ENCODE measurements at places on chromosomes 3 and 15. TPM values are rescaled to one million over a fixed set of nuclear protein-coding genes. Genes with fewer than 3 reads are reported as not detected.

- DNase-seq: no peak
Measured at GRCh38 chr15:78171864-78172472, 22.8 kb downstream of the IDH3A start.

Gene C3orf22
- total RNA-seq: not detected

DNA sequence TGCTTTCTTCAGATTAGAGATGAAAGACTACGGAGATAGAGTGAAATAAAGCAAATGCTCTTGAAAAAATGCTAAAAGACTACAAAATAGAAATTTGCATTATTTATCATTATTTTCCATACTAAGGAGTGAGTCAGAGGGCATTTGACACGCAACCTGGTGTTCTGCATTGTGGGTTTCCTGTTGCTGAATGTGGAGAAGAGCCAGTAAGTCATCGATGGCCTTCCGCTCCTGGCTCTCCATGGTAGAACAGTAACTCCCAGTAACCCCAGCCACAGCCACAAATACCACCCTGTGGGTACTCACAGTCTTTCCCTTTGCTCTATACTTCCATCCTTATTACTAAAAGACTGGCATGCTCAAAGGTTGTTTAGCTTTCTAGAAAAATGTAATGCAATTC is 61.5 kb downstream of the CGGBP1 start:
- DNase-seq: no peak

DNA sequence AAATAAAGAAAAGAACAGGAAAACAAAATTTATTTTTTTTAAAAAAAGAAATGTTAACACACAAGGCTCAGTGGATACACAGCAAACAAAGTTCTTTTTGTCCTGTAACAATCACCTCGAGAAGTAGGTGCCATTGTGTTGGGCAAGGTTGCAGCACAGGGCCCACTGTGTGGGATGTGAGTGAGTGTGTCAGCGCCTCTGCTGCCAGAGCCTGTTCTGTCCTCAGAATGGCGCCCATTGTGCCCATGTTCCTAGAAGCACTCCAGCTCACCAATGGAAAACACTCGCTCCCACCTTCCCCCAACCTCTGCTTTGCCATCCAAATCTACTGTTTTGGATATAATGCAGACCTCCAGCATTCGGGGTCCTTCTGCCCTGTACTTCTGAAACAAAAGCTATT is 84.9 kb upstream of the CLDN18 start:
- DNase-seq: no peak

DNA sequence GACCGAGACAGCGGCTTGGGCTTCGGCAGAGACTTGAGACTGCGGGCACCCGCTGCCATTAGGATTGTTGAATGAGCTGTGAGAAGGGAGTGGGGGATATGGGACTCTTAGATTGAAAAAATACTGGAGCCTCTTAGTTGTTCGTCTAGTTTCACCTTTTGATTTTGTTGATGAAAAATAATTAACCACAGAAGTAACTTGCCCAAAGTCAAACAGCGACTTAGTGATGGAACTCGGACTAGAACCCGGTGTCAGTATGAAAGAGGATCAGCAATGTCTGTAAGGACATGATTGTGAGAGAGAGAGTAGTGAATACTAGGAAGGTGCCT is 510 bp upstream of the GOLGB1 start:
- DNase-seq: no peak

GRCh38 chr3:121956363-121956762 is 62.2 kb downstream of the SLC15A2 start:
- no peak for DNase-seq

DNA sequence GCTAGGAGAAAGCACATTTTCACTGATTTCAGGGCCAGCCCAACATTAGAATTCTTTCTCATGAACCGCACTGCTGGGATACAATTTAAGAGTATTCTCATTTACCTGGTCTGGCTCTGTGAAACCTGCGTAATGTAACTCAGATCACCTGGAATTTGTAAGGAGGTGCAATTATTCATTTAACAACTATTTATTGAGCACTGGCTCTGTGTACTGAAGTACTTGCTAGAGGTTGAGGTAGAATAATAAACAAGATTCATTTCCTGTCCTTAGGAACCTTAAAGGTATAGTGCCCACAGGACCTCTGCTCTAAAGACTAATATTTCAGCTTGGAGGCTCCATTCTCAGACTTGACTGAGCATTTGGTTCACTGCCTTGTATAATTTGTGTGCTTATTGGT is 242.2 kb upstream of the ZPLD1 start:
- no peak for DNase-seq

- DNase-seq: no peak
Measured at GRCh38 chr3:148861277-148861869, 3.7 kb upstream of the CPA3 start.

- no peak for DNase-seq
Measured at GRCh38 chr3:69292959-69293574, 92.8 kb downstream of the FRMD4B start.

Gene IGDCC3
- not detected for total RNA-seq

DNA sequence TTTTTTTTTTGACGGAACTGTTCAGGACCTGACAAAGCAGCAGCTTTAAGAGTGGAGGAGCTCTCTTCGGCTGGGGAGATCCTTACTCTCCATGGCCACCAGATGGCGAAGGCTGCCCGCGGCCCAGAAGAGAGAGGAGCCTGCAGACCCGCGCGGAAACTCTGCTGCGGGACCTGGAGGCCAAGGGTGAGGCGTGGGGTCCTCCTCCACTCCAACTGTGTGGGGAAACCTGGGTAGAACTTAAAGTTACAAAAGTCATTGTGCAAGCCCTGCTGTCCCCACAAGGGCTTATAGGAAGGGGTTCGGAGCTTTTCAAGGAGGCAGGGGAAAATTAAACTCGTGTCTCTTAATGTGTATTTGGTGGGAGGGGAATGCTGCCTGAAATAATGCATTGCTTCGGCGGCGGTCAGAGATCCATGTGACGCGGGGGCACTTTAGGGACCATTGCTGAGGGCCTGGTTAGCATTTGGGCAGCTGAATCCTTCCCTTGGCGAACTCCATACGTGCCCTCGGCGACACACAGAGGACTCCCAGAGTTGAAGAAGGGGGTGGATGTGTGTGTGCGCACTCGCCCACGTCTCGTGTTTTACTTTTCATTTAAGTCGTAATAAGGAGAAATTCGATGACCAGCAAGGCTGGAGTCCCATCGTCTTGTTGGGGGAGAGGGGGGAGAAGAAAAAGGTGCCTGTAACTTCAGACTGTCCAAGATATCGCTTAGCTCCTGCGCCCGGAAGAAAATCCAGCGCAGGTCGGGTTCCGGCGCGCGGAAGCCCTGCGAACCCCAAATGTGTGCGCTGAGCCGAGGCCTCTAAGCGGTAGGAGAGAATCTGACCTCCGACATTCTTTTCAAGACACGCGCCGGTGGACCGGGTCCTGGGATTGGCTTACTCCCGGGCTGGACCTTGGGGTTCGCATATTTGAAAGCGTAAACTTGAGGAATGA is 9.7 kb downstream of the EOMES start:
- peak; percentile 71 for DNase-seq

GRCh38 chr3:48845170-48845569 is 2.5 kb downstream of the PRKAR2A start:
- DNase-seq: no peak

- no peak for DNase-seq
Measured at GRCh38 chr15:96262549-96263489, 67.7 kb upstream of the NR2F2 start.

Gene GABRR3
- total RNA-seq: not detected

Gene TPM1
- total RNA-seq: 9.4 TPM

DNA sequence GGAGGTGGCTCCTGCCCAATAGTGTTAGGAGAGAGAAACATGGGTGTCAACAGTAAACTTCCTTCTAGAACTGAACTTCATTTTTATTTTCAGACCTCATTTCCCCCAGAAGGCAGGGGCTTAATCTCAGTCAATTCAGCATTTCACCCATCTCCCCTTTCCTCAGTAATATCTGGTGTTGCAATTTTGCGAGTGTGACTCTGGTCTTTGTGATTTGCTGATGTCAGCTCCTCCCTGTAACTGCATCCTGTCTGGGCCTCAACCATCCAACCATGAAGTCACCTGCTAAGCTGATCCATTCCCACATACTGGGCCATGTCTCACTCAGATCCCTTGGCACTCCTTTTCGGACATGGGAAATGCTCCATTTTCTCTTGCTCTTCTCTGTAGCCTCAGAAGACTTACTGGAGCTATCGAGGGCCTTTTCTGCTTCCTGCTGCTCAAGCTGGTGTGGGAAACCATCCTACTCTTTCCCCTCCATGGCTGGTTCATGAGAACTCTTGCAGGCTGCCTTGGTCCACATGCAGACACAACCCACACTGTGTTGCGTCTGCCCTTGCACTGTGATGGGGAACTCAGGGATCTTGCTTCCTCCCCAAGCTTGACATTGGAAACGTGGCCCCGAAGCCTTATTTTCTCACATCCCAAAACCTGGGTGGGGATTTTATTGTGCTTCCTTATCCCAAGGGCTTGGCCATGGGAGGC is 24.6 kb downstream of the CCR4 start:
- DNase-seq: no peak

Gene RASGRP1
- 64.7 TPM for total RNA-seq

- no peak for DNase-seq
Measured at GRCh38 chr15:87579537-87579936, 677.0 kb downstream of the NTRK3 start.

- no peak for DNase-seq
Measured at GRCh38 chr3:131082871-131083863, 56.5 kb downstream of the NEK11 start.

Gene ADPGK
- total RNA-seq: 57.8 TPM

DNA sequence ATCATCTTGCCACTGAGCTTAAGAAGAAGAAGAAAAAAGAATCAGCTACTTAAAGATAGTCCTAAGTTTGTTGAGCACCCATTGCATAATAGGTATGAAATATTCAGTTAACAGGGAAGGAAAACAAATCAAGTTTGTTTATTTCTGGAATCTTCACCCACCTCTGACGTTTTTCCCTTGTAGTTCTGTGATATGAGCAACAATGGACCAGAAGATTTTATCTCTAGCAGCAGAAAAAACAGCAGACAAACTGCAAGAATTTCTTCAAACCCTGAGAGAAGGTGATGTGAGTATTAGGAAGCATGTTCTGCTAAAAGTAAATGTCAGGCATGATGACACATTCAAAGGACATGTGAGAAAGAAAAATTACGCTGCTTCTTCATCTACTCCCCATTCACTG is 3.7 kb downstream of the FANCI start:
- no peak for DNase-seq

GRCh38 chr15:99983171-99983885 is 250.1 kb upstream of the LYSMD4 start:
- no peak for DNase-seq

GRCh38 chr15:58551764-58552504 is 120.1 kb downstream of the LIPC start:
- no peak for DNase-seq

DNA sequence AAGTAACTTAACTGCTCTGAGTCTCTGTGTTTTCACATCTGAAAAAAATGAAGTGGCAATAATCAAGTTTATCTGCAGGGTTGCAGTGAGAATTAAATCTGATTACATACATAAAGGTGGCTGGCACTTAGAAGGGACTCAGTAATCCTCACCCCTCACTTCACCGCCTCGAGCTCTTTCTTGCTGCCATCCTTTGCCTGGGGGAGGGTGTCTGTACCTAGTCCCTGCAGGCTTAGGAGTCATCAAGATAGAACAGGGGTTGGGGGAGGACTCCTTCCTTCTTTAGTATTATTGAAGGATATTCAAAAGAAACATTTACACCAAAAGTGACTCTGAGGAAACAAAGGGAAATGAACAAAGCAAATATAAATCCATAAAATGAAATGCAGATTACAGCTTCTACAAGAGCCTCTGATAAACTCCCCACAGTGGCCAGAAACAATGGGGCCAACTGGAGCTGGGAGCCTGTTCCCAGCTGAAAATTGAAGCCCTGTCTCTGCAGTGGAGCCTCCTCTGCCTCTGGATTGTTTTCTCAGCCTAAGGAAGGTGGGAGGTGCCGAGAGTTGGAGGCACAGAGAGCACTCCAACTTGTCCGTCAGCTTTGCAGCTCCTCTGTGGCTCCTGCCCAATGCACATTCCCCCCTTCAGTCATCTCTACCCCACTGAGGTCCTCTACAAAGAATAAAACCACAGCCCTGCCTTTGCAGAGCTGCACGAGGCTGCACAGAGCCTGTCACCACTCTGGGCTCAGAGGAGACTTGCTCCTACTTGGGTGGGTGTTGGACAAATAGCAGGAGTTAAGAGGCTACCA is 41.8 kb downstream of the CRYGS start:
- no peak for DNase-seq

Gene GOLGA8R
- total RNA-seq: 0.69 TPM

- no peak for DNase-seq
Measured at GRCh38 chr3:16262174-16262573, 2.6 kb downstream of the DPH3 start.

DNA sequence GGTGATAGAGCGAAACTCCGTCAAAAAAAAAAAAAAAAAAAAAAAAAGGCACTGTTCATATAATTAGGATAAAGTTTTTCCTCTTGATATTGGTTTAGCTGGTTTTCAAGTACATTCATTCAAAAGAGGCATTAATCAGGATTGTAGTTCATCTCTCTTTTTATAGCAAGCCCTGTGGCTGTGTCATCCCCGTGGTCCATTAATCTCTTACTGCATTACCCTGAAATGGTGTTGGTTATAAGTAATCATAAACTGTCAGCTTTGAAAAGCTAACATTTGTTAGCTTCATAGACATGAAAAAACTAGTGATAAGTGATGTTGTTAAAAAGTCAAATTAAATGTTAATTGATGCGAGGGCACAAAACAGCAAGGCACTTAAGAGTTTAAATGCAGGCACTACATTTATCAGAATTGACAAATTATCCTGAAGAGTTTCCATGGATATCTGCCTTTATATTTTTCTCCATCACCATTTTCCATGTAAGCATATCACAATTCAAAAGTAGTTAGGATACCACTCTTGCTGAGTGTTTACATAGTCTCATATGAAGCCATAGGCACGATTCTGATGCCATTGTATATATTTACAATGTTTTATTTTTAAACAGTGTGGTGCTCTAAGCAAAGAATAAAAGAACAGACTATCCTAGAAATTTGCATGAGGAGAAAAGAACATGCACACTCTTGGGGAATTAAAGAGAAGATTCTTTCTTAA is 193.1 kb downstream of the OTOL1 start:
- DNase-seq: no peak

- DNase-seq: no peak
Measured at GRCh38 chr15:52097180-52097579, 15.4 kb downstream of the BCL2L10 start.
